ENCODE measurements at places on chromosomes 12 and 14.

GRCh38 chr14:91388551-91388975 lies 29.1 kb downstream of the CCDC88C start:
- no peaks in the 10 kb centered on the region for H3K27me3 ChIP-seq
- no peak for DNase-seq
- H3K4me1 ChIP-seq, result peaks cover 92% of the 10 kb centered on the region
- peak overlapping the region; percentile 92 for H3K27ac ChIP-seq

DNA sequence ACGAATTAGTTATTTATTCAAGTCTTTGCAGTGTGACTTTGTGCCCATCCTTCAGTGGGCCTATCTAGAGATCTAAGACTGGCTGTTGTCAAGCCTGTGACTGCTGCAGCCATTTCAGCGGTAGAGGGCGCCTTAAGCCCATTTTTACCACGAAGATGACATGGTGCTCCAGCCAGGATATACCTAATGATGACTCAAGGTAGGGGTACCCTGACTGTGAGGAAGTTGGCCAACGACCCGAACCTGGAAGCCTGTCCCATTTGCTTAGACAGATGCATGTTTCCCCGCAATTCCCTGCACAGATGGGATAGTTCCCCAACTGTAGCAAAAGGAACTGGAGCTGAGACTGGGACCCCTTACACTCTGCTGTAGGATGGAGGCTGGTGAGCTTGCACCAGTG lies 41.3 kb downstream of the RAB3IP start:
- no peak overlapping the region for H3K27ac ChIP-seq
- DNase-seq, result no peak
- H3K4me3 ChIP-seq, result no peak overlapping the region
- H3K27me3 ChIP-seq, result no peaks in the 10 kb centered on the region
- H3K4me1 ChIP-seq, result peaks cover 5% of the 10 kb centered on the region

DNA sequence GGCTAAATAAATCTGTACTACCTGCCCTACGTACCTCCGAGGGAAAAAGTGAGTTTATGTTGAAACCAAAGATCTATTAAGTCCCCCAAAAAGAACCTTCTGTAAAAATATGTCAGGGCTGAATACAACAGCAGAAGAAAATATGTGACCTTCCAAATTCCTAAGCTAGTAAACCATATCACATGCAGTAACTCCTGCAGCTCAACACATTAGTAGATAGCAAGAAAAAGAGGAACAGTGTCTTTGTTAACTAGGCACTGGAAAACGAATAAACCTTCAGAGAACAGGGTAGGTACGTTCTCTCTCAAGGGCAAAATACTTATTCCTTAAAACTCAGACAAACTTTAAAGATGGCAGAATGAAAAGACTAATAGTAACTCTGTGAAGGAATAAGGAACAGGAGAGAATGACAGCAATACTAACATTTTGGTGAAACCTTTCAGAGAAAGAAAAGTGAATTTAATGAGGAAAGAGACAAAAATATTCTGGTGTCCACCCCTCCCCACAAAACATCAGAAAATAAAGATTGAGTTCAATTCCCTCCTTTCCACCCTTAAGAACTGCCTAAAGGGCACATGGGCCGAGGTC lies 18.0 kb downstream of the CBX5 start:
- H3K4me1 ChIP-seq, result peaks cover 45% of the 10 kb centered on the region
- peaks cover 13% of the 10 kb centered on the region for H3K36me3 ChIP-seq
- no peaks in the 10 kb centered on the region for H3K27me3 ChIP-seq
- no peak overlapping the region for H3K27ac ChIP-seq
- H3K4me3 ChIP-seq, result no peak overlapping the region
- no peak for DNase-seq

DNA sequence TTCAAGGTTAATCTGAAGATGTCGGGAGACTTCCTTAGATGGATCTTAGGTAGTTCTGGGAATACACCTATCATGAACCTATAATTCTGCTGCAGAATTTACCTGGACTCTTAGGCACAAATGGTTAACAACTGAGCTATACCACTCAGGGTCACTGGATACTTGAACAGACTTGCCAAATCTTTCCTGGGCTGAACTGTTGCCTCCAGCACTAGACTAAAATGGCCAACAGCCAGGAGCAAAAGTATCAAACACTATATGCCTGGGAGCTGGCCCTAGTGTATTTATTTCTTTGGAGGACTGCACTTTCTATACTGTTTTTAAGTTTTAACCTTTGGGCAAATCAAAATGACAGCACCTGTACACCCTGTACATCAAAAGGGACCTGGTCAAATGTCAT lies 252.8 kb downstream of the TMEM117 start:
- H3K27ac ChIP-seq, result no peak overlapping the region
- H3K27me3 ChIP-seq, result no peaks in the 10 kb centered on the region
- H3K4me1 ChIP-seq, result no peaks in the 10 kb centered on the region
- no peak for DNase-seq
- H3K4me3 ChIP-seq, result no peak overlapping the region
- H3K36me3 ChIP-seq, result peaks cover 2% of the 10 kb centered on the region

DNA sequence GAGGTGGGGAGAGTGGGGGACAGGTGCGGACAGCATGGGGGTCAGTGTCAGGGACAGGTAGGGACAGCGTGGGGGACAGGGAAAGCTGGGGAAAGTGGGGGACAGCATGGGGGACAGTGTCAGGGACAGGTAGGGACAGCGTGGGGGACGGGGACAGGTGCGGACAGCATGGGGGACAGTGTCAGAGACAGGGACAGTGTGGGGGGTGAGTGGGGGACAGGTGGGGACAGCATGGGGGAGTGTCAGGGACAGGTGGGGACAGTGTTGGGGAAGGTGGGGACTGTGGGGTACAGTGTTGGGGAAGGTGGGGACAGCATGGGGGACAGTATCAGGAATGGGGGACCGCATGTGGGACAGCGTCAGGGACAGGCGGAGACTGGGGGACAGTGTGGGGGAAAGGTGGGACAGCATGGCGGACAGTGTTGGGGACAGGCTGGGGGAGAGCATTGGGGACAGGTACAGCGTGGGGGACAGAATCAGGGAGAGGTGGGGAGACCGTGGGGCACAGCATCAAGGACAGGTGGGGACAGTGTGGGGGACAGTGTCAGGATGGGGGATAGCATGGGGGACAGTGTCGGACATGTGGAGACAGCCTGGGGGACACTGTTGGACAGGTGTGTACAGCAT lies 96.1 kb downstream of the TMEM121 start:
- no peaks in the 10 kb centered on the region for H3K4me1 ChIP-seq
- DNase-seq, result no peak
- no peaks in the 10 kb centered on the region for H3K36me3 ChIP-seq
- no peak overlapping the region for H3K27ac ChIP-seq
- no peak overlapping the region for H3K4me3 ChIP-seq
- peaks cover 3% of the 10 kb centered on the region for H3K27me3 ChIP-seq
